ENCODE measurements at places on chromosomes 1 and 21. TPM values are rescaled to one million over a fixed set of nuclear protein-coding genes. Genes with fewer than 3 reads are reported as not detected.

DNA sequence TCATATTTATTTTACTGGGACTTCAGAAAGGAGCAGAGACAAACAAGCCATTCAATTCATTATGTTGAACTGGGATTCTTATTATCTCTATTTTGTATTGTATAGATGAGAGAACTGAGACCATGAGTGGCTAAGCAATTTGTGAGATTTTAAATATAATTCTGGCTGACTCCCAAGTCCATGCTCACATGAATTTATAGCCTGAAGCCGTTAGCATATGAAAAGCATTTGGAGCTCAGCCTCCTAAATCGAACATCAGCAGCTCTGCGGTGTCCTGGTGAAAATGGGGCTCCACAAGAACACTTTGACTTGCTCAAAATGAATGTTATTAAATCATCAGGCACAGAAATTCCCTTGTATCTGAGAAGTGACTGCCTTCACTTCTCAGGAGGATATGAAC is 96.8 kb upstream of the DPT start:
- H3K27me3 ChIP-seq, result no peaks in the 10 kb centered on the region
- H3K27ac ChIP-seq, result no peak overlapping the region
- DNase-seq, result no peak

- no peak for DNase-seq
- no peak overlapping the region for H3K4me3 ChIP-seq
- H3K27me3 ChIP-seq, result no peaks in the 10 kb centered on the region
- no peak overlapping the region for H3K27ac ChIP-seq
Observed at GRCh38 chr1:177287994-177288393, 117.2 kb downstream of the BRINP2 start.

Gene KRTAP11-1
- total RNA-seq, result not detected

DNA sequence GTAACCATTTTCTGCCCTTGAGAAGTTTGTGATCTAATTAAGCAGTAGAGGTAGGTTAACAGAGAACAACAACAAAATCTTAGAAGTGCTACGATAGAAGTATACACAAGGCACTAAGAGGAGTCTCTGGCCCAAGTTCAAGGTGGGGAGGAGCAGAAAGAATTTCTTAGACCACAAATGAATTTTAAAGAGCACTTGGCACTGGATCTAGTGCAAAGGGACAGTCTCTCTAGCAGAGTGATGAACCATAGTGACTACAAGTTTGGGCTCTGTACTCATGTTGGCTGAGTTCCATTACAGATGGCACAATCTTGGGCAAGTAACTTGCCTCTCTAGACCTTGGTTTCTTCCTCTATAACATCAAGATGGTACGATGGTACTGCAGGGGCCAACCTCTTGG is 33.3 kb upstream of the PIGC start:
- DNase-seq, result no peak
- no peaks in the 10 kb centered on the region for H3K36me3 ChIP-seq
- H3K4me3 ChIP-seq, result no peak overlapping the region
- no peak overlapping the region for H3K27ac ChIP-seq
- no peaks in the 10 kb centered on the region for H3K27me3 ChIP-seq

Gene NBPF12
- 16.9 TPM for total RNA-seq
